ENCODE measurements at places on chromosomes 3 and 15.

DNA sequence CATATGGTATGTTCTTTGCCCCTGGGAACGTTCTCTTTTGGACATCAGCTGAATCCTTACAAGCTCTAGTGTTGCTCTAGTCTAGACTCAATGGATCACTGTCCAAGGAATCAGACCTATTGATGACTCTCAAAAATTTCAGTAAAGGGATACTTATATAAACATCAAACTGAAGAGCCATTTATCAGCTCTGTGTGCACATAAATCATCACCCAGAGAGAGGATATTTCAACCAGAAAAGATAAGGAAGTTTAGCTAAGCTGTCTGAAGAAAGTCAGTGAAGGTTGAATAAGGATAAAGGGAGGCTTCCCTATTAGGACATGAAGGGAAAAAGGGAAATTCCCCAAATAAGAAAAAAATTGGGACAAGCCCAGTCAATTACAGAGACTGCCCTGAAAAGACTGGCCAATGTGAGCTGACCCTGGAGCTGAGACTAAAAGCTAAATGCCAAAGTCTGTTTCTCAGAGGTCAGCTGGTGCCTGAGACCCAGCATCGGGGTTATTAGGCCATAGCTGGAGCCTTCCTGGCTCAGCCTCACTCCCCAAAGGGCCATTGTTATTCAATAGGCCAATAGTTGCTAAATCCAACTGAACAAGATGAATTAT is 424.1 kb upstream of the THBS1 start:
- no peak for DNase-seq

- no peak for DNase-seq
These were observed 82.7 kb downstream of the KCNMB2 start for GRCh38 chr3:178618896-178619295.

- no peak for DNase-seq
These were observed 57.9 kb upstream of the ABHD2 start for GRCh38 chr15:89030311-89030710.

DNA sequence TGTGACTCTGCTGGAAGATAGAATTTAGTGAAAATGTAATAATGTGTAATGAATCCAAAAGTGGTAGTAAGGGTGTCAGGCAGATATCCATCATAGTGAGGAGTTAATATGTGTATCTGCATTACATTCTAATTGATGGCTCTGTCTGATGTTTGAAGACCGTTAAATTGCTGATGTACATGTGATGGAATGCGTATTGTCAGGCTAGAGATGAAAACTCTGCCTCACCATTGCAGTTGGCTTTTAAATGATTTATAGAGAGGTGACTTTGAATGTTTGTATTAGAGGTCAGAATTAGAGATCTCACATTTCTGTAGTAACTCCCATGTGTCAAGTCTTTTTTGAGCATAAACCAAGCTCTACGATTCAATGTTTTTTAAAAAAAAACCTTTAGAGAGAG is 234.6 kb downstream of the NAALADL2 start:
- DNase-seq, result no peak

GRCh38 chr3:197363553-197364409 is 65.4 kb upstream of the DLG1 start:
- DNase-seq, result no peak

GRCh38 chr3:32857921-32858320 is 40.1 kb downstream of the TRIM71 start:
- DNase-seq, result no peak

- no peak for DNase-seq
These were observed 15.6 kb downstream of the MTHFS start for GRCh38 chr15:79881254-79881653.

DNA sequence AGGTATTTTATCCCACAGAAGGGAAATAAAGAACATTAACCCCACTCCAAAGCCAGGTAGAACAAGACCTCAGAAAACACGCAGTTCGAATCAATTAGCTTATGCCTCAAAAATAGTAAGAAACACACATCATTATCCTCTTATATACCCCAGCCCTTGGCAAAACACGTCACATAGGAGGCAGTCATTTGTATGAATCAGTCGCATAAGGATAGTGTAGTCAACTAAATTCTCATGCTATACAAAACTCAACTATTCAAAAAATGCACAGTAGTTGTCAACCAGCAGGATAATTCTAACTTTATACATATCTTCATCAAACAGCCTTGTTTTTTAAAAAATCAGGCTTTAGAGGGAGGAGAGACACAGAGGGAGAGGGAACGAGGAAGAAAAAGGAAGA is 298.4 kb downstream of the FOXP1 start:
- no peak for DNase-seq

- no peak for DNase-seq
These were observed 169.3 kb downstream of the GREM1 start for GRCh38 chr15:32887090-32887489.

GRCh38 chr3:157501863-157502262 is 1.4 kb downstream of the VEPH1 start:
- DNase-seq, result no peak

- peak; percentile 92 for DNase-seq
These were observed 48.1 kb upstream of the EPHB3 start for GRCh38 chr3:184513276-184514170.

GRCh38 chr3:58188173-58188564 is 22.6 kb downstream of the DNASE1L3 start:
- DNase-seq, result no peak

DNA sequence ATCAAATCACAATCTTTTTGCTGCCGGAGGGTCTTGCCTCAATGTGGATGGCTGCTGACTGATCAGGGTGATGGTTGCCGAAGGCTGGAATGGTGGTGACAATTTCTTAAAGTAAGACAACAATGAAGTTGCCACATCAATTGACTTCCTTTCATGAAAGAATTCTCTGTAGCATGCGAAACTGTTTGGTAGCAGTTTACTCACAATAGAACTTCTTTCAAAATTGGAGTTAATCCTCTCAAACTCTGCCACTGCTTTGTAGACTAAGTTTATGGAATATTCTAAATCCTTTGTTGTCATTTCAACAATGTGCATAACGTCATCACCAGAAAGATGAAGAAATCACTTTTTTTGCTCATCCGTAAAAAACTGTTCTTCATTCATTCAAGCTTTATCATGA is 65.8 kb downstream of the B3GNT5 start:
- no peak for DNase-seq

DNA sequence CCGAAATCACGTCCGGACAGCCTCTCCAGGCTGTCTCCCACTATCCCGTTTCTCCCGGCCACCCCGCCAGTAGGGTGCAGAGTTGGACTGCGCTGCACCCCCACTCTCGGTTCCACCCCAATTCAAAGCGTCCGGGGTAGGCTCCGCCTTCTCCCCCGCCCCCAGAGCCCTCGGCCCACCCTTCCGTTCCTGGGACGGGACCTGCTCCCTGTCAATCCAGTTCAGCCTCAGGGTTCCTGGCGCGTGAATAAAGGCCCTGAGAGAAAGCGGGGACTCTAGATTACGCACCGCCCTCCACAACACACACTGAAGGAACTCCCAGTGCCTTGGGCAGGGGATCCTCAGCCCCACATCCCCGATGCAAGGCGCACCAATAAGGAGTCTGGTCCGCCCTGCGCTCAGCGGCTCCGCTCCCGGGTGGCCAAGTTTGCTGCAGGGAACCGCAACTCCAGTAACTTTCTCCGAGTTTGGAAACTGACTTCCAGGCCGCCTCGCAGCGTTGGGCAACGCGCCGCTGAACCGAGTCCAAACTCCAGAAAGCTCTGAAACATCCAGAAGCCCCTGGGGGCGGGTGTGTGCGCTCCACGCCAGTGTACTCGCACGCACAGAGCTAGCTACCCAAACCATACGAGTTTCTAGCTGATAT is 1.9 kb downstream of the ADAMTS9 start:
- peak; percentile 96 for DNase-seq

DNA sequence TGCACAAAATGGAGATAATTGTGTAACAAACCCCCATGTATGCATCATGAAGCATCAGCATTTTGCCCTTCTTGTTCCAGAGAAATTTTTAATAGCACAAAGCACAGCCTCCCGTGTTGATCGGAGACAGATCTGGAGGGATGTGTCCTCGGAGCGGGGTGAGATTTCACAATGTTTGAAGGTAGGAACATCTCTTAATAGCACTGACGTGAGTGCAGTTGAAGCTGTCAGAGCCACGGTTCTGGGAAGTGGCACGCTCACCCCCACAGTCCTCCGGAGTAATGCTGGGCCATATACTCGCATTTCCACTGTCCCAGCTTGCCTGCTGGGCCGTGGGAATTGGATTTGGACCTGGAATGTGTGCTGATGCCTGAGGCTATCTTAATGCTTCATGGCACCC is 24.1 kb downstream of the ARPP21 start:
- DNase-seq, result no peak

Data from aorta (tissue), 5 donors.